SK-N-SH treated with all-trans-retinoic acid at 6 μM for 48 hours (cell line): ENCODE measurements at places on chromosomes 11 and 22.

GRCh38 chr11:18706330-18707243 is 8.0 kb downstream of the TMEM86A start:
- ATAC-seq, result peak; percentile 88

DNA sequence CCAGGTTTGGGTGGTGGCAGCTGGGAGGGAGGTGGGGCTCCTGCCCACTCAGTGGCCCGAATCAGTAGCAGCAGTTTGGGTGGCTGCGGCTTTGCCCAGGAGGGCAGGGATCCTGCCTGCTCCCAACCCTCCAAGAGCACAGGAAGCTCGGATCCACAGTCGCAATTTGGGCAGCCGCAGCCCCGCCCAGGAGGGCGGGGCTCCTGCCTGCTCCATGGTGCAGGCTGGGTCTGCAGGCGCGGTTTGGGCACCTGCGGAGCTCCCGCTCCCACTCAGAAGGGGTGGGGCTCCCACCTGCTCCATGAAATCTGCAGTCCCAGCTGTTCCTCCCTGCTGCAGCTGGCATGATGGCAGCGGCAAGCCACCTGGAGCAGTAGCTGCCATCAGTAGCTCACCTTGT is 38.1 kb upstream of the CALCB start:
- ATAC-seq, result no peak

GRCh38 chr11:65900125-65900898 is at the start of gene FOSL1:
Gene FOSL1 (minus strand): TSS chr11:65900388. CDS start chr11:65900339, 49 bp downstream.
- peak; percentile 80 for ATAC-seq

DNA sequence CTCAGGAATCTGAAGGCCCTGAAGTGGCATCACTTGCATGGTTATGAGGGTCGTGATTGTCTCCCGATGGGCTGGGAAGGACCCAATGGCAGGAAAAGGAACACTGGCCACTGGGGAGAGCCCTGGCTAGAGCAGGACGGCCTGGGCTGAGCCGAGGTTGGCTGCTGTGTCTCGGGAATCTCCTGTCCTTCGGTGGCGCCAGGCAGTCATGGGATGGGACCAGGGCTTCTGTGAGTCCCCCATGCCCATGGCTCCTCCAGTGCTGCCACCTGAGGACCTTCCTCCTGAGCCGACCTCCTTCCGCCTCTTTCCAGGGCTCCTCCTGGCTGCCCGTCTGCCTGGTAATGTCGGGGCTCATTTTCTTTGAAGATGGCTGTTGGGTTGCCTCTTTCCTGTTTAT is 1394.0 kb downstream of the BRD1 start:
- no peak for ATAC-seq

GRCh38 chr22:43269246-43269645 is 73.9 kb downstream of the SCUBE1 start:
- no peak for ATAC-seq

DNA sequence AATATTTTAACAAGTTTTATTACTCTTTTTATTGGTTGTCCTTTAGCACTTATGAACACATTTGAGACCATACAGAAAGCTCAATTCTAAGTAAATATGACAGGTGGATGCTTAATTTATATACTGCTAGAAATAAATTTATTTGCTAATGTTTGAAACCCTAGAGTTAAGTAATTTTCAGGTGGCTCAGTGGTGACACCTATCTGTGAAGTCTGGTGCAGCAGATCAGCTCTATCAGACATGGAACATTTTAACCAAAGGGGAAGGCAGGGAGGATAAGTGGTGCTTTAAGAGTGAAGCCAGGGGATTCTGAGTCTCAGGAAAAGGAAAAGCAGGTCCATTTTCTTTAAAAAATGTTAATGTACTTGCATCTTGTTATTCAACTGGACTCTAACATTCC is 175.8 kb downstream of the DSCAML1 start:
- ATAC-seq, result no peak

- ATAC-seq, result no peak
Observed at GRCh38 chr22:18088825-18089568, 11.2 kb downstream of the PEX26 start.

DNA sequence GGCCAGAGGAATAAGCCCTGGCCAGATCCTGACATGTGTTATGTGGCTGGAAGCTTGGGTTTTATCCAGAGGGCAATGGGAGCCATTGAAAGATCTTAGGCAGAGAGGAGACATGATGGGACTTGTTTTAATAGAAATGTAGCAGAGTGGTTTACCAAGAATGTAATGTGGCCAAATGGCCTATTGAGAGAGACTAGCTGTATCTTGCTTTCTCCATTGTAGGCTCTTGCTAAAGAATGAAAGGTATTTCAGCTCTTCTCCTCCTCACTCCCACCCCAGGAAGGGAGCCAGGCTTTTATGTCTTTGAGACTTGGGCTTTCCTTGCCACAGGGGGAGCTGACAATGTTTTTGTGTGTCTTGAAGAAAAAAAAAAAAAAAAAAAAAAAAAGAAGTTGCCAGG is 82.3 kb downstream of the TRIM29 start:
- ATAC-seq, result no peak

DNA sequence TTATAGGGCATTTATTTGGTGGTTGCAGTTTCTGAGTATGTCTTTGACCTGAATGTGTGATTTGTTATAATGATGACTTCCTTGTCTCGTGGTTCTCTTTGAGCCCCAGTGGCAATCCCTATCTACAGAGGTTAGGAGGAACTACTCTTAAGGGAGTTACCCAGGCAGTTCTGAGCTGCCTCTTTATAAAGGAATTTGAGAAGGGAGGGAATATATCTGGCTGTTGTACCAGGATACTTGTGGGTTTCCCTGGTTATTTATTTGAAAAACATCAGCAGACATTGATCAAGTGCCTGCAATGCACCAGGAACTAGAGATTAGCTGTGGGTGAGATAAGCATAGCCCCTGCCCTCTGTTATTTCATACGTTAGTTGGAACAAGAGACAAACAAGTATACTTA is 243.5 kb upstream of the ARHGAP20 start:
- ATAC-seq, result no peak

DNA sequence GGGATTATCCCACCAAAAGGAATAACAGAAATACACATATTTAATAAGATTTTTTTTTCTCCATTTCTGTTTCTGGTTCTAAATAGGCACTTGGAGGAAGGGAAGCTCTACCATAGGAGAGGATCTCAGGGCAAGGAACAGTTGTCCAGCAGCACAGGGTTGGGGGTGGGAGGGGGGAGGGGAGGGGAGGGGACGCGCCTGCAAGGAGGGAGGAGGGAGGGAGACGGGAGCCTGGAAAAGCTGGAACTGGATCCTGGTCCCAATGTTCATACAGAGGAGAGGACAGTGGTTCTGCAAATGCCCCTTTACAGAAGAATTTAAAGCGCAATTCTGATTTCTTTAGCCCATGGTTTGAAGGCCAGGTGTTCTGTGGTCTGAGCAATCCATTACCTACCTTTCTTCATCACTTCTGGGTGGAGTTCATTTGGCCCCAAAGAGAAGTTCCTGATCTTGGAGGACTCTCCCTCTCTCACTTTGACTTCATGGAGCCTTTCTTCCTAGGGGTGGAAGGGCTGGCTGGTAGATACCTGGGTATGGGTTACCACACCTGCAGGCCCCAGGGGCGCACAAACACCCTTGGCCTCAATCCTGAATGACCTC is 348.9 kb upstream of the NCAM1 start:
- ATAC-seq, result 0 out of 3 replicates have a peak, but pooled peaks have one; percentile 2

DNA sequence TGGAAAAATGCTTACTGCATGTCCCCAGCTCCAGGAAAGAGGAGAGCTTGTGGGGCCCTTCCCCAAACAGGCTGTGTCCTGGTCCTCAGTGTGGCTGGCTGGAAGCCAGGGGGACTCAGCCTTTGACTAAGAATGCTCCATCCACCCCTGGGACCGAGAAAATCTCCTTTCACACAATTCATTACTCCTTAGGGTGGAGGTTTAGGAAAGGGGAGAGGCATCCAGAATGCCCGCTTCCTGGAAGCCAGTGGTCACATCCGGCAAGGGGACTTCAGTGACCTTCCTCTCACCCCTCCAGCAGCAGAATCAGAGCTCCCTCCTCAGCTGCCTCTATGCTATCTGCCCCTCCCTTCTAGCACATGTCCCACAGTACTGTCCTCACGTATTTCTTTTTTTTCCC is 21.9 kb downstream of the ATG16L2 start:
- no peak for ATAC-seq

DNA sequence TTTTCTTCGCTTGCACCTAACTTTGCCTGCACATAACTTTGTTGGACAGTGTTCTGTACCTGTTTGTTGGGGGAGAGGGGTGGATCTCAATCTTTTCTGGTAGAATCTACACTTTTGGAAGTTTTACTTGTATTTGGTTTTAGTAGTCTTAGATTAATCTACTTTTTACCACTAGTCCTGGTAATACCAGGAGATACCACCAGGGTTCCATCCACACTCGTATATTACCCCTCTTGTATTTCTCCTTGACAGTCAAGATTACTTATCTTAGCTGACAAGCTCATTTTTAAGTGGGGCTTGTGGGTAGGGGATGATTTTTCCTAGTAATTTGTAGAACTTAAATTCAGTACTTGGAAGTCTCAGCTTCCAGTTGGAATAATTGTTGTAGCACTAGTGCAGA is 37.3 kb upstream of the TECTA start:
- ATAC-seq, result 0 out of 3 replicates have a peak, but pooled peaks have one; percentile 21

GRCh38 chr11:94974178-94974577 is 669 bp downstream of the KDM4D start:
- no peak for ATAC-seq
